Esophagus squamous epithelium (tissue), 5 donors: ENCODE measurements at places on chromosomes 7 and 10.

- peaks cover 21% of the 10 kb centered on the region for H3K4me1 ChIP-seq
- no peak for DNase-seq
- no peaks in the 10 kb centered on the region for H3K36me3 ChIP-seq
- no peaks in the 10 kb centered on the region for H3K27me3 ChIP-seq
- H3K4me3 ChIP-seq: peak overlapping the region; percentile 34
- peak overlapping the region; percentile 30 for H3K27ac ChIP-seq
These were observed 27.5 kb upstream of the SMARCD3 start for GRCh38 chr7:151275813-151276577.

DNA sequence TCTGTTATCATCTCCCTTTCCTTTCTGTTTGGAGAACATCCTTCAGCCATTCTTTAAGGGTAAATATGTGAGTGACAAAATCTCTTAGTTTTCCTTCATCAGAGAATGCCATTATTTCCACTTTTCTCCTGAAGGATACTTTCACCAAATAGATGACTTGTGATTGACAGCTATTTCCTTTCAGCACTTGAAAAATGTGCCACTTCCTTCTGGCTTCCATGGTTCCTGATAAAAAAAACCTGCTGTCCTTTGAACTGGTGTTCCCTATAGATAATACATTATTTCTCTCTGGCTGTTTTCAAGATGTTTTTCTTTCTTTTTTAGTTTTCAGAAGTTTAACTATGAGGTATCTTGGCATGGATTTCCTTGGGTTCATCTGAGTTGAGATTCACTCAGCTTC lies 79.7 kb downstream of the TBXAS1 start:
- no peak overlapping the region for H3K4me3 ChIP-seq
- H3K27me3 ChIP-seq: no peaks in the 10 kb centered on the region
- no peak overlapping the region for H3K27ac ChIP-seq
- no peaks in the 10 kb centered on the region for H3K36me3 ChIP-seq
- H3K4me1 ChIP-seq: no peaks in the 10 kb centered on the region

GRCh38 chr7:66050990-66051448 lies 24.6 kb upstream of the ASL start:
- no peaks in the 10 kb centered on the region for H3K27me3 ChIP-seq
- H3K36me3 ChIP-seq: no peaks in the 10 kb centered on the region
- no peak overlapping the region for H3K4me3 ChIP-seq
- no peak overlapping the region for H3K27ac ChIP-seq

- H3K36me3 ChIP-seq: no peaks in the 10 kb centered on the region
- H3K4me1 ChIP-seq: peaks cover 14% of the 10 kb centered on the region
- no peak overlapping the region for H3K4me3 ChIP-seq
- no peak for DNase-seq
- H3K27me3 ChIP-seq: no peaks in the 10 kb centered on the region
- H3K27ac ChIP-seq: peak overlapping the region; percentile 40
These were observed 3.4 kb upstream of the CHST12 start for GRCh38 chr7:2399848-2400587.

DNA sequence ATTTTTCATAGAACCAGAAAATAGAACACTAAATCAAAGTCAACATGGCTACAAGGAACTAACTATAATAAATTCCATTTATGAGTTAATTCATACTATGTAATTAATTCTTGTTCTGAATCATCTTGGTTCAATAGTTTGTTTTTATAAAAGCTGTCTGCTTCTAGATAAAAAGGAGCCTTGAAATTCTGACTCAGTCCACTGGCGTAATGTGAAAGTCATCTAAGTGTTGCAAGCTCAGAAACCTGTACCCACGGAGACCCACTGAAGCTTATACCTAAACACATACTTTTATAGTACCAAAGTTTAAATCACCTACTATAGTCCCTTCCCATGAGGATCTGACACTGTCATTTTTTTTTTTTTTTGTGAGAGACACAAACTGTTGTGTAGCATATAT lies 489.4 kb downstream of the SEMA3D start:
- H3K4me3 ChIP-seq: no peak overlapping the region
- peaks cover 7% of the 10 kb centered on the region for H3K4me1 ChIP-seq
- H3K27ac ChIP-seq: no peak overlapping the region
- no peaks in the 10 kb centered on the region for H3K36me3 ChIP-seq

DNA sequence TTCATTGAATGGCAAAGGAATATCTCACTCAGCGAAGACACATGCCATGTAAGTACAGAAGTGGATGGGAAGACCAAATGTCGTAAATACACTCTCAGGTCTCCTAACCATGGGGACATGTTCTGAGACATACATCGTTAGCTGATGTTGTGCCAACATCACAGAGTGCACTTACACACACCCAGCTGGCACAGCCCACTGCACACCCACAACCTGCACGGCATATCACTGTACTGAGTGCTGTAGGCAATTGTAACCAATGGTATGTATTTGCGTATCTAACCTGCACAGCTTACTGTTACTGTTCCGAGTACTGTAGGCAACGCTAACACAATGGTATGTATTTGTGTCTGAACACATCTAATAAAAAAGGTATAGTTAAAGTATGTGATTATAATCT lies 550.4 kb downstream of the PTPRN2 start:
- no peaks in the 10 kb centered on the region for H3K27me3 ChIP-seq
- no peaks in the 10 kb centered on the region for H3K4me1 ChIP-seq
- no peaks in the 10 kb centered on the region for H3K36me3 ChIP-seq
- H3K27ac ChIP-seq: no peak overlapping the region

GRCh38 chr7:42167631-42168236 lies 69.3 kb downstream of the GLI3 start:
- no peak overlapping the region for H3K4me3 ChIP-seq
- H3K27me3 ChIP-seq: no peaks in the 10 kb centered on the region
- H3K4me1 ChIP-seq: no peaks in the 10 kb centered on the region
- no peak overlapping the region for H3K27ac ChIP-seq
- no peaks in the 10 kb centered on the region for H3K36me3 ChIP-seq
- no peak for DNase-seq

DNA sequence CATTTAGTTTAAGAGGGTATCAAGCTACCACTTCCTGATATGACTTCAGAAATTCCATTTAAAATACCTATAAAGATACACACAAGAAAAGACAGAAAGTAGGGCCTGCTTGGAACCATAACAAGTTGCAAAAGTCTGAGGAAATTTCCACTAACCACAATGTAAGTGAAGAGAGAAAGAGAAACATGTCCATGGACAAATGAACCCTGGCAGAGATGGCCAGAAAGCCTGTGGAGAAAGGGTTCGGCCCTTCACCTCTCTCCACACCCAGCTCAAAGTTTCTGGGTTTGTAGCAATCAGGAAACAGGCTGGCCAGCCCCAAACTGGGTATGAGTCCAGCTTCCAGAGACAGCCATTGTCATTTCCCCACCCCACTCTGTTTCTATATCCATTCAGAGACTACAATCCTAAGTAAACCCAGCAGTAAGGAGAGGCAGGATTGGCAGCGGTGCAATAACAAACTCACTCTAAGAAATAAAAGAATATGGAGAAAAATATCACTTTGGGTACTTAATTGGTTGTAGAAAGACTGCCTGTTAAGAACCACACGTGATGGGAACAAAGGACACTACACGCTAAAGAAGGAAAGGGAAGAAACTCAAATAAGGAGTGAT lies 71.1 kb downstream of the STK17A start:
- H3K27me3 ChIP-seq: no peaks in the 10 kb centered on the region
- no peak overlapping the region for H3K4me3 ChIP-seq
- DNase-seq: no peak
- H3K27ac ChIP-seq: no peak overlapping the region

GRCh38 chr10:16820421-16820820 lies 3.2 kb upstream of the RSU1 start:
- no peaks in the 10 kb centered on the region for H3K27me3 ChIP-seq
- H3K4me3 ChIP-seq: no peak overlapping the region
- H3K27ac ChIP-seq: no peak overlapping the region
- H3K4me1 ChIP-seq: peaks cover 12% of the 10 kb centered on the region
- no peaks in the 10 kb centered on the region for H3K36me3 ChIP-seq

GRCh38 chr10:120641695-120642094 lies 184.7 kb downstream of the PLPP4 start:
- H3K27ac ChIP-seq: no peak overlapping the region
- H3K36me3 ChIP-seq: no peaks in the 10 kb centered on the region
- no peak for DNase-seq
- H3K27me3 ChIP-seq: no peaks in the 10 kb centered on the region
- no peaks in the 10 kb centered on the region for H3K4me1 ChIP-seq
- H3K4me3 ChIP-seq: no peak overlapping the region
